ENCODE measurements at places on chromosomes 12 and 14. TPM values are rescaled to one million over a fixed set of nuclear protein-coding genes. Genes with fewer than 3 reads are reported as not detected.

DNA sequence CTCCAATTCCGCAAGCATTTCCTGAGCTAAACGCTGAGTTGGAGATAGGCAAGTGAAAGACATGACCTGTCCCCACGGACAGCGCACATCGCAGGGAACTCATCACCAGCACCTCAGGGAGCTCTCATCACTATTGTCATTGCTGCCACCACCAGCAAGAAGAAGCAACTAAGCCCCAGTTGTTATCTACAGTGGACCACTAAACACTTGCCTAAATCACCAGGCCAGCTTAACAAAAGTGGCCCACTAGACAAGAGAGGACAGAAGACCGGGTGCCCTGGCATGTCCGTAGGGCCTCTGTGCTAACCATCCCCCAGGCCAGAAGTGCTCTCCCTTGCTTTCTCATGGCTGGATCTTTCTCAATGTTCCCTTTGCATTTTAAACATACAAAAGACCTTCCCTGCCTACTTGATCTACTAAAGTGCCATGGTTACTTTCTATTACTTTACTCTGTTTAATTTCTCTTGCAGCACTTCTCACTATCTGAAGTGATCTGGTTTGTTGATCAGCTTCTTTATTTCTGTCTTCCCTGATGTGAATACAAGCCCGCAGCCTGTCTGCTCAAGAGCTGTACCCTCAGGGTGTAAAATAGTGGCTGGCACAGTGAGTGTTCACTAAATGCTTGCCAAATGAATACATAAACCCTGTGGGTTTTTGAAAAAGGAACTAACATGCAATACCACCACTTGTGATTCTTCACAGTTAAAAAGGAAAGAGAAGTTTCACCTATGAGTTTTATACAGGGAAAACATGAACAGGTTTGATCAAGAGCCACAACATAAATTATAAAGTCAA, 60.9 kb upstream of the RFLNA start:
- no peak for DNase-seq

DNA sequence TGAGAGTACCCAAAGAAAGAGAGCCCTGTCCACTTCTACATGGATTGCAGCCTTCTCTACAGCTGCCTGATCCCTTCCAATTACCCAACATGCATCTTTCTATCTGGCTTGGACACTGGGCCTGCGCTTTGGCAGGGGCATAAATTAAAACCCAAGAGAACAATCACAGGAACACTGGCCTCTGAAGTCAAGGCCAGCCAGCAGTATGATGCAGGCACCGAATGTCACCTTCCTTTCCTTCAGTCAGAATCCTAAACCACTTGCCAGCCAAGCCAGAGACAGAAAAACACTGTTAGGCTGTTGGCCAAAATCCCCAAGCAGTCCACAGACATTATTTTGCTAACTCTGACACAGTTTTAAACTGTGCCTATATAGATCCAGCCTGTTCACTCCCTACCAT, 113.7 kb downstream of the DUSP6 start:
- DNase-seq, result no peak

- DNase-seq, result no peak
These were observed 600.5 kb downstream of the RERGL start for GRCh38 chr12:17489452-17489851.

The GALNT8 gene
- total RNA-seq, result 0.20 TPM

The MUCL1 gene
- not detected for total RNA-seq

The ANKS1B gene
- total RNA-seq, result 0.60 TPM

GRCh38 chr12:53701518-53702264, 25.6 kb downstream of the CALCOCO1 start:
- DNase-seq, result peak; percentile 69

The PLEKHH1 gene
- 0.86 TPM for total RNA-seq

DNA sequence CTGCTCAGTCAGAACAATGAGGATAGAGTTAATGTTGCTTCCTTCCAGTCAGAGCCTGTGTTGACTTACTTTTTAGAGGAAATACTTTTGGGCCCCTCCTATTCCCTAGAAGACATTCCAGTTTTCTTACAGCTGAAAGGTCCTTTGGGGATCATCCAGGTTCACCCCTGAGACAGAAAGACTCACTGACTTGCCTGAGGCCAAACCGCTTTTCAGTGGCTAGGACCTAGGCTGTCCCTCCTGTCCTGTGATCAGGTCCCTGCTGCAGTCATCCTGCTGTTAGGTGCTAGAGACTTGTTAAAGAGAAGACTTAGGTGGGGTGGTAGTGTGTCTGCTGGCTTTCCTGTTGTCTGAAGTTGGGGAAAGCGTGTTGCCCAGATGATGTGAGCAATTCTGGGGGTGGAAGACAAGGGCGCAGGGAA, 39.6 kb downstream of the SUSD6 start:
- DNase-seq, result no peak

GRCh38 chr12:122875590-122876220, 20.2 kb downstream of the VPS37B start:
- no peak for DNase-seq

The SLC6A13 gene
- 0.09 TPM for total RNA-seq

GRCh38 chr12:64083285-64084210, 138.5 kb downstream of the KICS2 start:
- DNase-seq, result no peak

GRCh38 chr12:7637615-7638014, 28.1 kb downstream of the APOBEC1 start:
- no peak for DNase-seq

DNA sequence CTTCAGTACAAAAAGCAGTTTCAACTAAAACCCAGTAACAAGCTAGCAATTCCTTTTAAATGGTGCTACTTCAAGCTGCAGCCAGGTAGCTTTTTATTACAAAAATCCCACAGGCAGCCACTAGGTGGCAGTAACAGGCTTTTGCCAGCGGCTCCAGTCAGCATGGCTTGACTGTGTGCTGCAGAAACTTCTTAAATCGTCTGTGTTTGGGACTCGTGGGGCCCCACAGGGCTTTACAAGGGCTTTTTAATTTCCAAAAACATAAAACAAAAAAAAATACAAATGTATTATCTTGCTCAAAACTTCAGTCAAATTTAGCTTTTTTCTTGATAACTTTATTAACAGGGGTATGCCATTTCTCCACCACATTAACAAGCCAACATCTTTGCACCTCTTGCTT, 3.6 kb upstream of the CLEC4E start:
- peak; percentile 62 for DNase-seq

The PTPN21 gene
- total RNA-seq, result 0.53 TPM

DNA sequence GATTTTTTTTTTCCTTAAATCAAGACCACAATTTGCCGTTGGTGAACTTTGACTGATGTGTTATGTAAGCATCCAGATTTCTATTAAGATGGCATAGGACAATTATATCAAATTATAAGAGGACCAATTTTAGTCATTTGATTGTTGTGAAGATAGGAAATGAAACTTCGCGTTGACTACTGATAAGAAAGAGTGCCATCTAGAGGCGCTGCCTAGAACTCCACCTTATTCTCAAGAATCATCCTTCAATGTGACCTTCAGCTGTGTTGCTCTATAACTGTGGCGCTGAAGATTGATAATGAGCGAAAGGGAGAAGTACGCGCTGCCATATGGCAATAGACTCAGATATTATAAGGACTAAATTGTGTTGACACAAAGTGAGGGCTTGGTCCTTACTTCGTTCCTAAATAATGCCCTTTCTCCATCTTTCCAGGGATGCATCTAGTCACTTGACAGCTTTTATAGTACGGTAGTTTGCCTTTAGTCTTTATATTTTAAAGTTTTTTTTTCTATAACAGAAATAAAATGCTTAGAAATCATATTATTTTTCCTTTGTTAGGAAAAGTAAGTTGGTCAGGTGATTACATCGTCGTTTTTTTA, 350.8 kb upstream of the STXBP6 start:
- DNase-seq, result no peak

- no peak for DNase-seq
These were observed 1.2 kb downstream of the KRT72 start for GRCh38 chr12:52600071-52600470.

GRCh38 chr14:53103636-53104340, 49.3 kb downstream of the DDHD1 start:
- no peak for DNase-seq

GRCh38 chr12:85155791-85156190, 119.6 kb downstream of the LRRIQ1 start:
- DNase-seq, result no peak

The SLCO1B3 gene
- total RNA-seq, result not detected

The SAMD4A gene
- total RNA-seq, result 2.4 TPM

- no peak for DNase-seq
These were observed 9.5 kb downstream of the CDKN1B start for GRCh38 chr12:12726555-12727093.

- no peak for DNase-seq
These were observed 5.4 kb downstream of the TMBIM4 start for GRCh38 chr12:66164349-66164821.

- DNase-seq, result no peak
These were observed 921 bp upstream of the CEP83 start for GRCh38 chr12:94460616-94460959.

GRCh38 chr12:12612358-12612757, 682 bp downstream of the CREBL2 start:
- DNase-seq, result peak; percentile 3

GRCh38 chr12:93440043-93440835, 1.5 kb downstream of the UBE2N start:
- no peak for DNase-seq

DNA sequence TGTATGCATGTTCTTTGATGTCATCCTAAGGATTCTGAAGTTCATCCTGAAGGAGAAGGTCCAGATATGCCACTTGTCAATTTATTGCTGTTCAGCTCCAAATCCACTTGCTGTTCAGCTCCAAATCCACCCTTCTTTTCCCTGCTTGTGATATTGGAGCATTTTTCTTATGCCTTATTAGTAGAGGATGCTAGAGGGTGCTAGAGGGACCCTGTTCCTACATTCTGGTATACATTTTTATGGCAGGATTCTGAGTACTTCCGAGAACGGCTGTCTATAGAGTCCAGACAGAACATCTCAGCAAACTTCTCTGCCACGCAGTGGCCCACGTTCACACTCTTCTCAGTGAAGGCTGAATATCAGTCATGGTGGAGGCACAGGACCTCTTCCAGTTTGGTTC, 406.7 kb downstream of the NOVA1 start:
- no peak for DNase-seq

GRCh38 chr12:110354172-110354780, 49.2 kb downstream of the ANAPC7 start:
- no peak for DNase-seq

GRCh38 chr14:90193925-90194324, 62.4 kb upstream of the PSMC1 start:
- DNase-seq, result no peak

GRCh38 chr14:62957562-62957961, 87.7 kb downstream of the KCNH5 start:
- no peak for DNase-seq

The FIGNL2 gene
- 0.70 TPM for total RNA-seq

The CRADD gene
- total RNA-seq, result 8.6 TPM

The C12orf76 gene
- total RNA-seq, result 11.7 TPM

The BAZ2A gene
- 87.3 TPM for total RNA-seq

The PZP gene
- not detected for total RNA-seq

The UBC gene
- 839 TPM for total RNA-seq

DNA sequence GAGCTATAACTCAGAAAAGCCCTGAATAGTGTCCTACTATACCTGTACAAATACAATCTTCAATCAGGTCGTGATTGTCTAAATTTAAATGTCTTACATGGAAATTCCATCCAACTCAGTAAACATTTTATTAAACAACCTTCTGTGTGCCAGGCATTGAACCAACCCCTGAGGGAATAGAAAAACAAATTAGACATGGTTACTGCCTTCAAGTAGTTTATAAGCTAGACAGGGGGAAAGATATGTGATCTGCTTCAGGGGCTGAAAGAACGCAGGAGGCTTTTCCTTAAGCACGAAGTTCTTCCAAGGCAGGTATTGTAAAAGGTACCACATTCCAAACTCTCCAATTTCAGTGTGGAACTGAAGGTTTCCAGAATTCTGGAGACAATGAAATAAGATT, 39.7 kb upstream of the STAB2 start:
- no peak for DNase-seq

The PTPRB gene
- not detected for total RNA-seq

DNA sequence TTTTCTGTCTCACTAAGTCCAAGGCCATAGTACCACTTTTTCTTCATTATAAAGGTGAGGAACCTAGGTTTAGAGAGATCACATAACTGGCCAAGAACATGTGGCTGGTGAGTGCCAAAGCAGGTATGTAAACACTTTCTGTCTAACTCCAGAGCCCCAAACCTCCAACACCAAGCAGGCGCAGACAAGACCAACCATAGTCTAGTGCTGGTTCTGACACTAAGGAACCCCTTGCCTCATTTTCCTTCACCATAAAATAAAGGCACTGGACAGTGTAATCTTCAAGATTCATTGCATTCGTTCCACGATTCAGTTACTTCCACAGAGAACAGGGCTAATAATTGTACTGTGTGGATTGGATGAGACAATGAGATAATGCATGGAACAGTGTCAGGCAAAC, 71.0 kb downstream of the NPAS3 start:
- DNase-seq, result no peak
